Stimulated activated naive CD8-positive, alpha-beta T cell treated with anti-CD3 and anti-CD28 coated beads, Interleukin-15, amount 100 ng/mL, for 72 hours (primary cell): ENCODE measurements at places on chromosomes 6 and 20.

GRCh38 chr6:62283796-62284411 is 2.1 kb downstream of the KHDRBS2 start:
- no peak for DNase-seq

- no peak for DNase-seq
Measured at GRCh38 chr6:86722131-86722530, 215.2 kb upstream of the HTR1E start.

GRCh38 chr6:63353286-63353630 is 33.5 kb upstream of the LGSN start:
- DNase-seq: no peak

DNA sequence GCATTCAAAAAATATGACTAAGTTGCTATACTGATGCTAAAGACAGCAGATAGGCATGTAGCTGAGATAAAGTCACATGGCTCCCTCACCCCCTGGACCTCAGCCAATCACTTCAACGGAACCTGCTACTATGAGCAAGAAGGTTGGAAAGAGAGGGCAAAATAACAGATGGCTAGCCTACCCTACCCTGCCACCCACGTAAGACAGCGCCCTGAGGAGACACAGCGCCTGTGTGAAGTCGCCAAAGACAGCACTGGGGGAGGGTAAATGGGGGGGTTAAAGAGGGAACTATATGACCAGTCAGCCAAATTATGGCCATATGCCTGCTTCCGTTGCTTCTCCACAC is 163.2 kb downstream of the RALGAPA2 start:
- no peak for DNase-seq

GRCh38 chr6:87832025-87832825 is 130.2 kb upstream of the AKIRIN2 start:
- peak; percentile 4 for DNase-seq

DNA sequence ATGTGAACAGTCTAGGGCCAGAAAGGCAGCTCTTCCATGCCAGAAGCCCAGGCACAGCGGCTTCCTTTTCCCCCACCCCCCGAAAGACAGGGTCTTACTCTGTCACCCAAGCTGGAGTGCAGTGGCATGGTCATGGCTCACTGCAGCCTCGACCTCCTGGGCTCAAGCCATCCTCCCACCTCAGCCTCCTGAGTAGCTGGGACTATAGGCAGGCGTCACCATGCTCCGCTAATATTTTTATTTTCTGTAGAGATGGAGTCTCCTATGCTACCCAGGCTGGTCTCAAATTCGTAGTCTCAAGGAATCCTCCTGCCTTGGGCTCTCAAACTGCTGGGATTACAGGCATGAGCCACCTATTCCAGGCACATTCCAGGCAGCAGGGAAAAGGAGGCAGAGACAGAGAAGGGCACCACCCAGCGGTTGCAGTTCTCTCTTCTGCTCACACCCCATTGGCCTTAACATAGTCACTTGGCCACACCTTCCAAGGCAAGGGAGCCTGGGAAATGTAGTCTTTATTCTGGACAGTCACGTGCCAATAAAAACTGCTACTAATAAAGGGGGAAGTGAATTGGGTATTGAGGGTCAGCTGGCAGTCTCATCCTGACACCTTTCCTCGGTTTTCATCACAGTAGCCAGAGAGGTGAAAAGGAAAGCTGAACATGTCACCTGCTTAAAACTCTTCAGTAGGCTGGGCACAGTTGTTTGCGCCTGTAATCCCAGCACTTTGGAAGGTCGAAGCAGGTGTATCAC is 205.9 kb downstream of the ZMYND8 start:
- no peak for DNase-seq

DNA sequence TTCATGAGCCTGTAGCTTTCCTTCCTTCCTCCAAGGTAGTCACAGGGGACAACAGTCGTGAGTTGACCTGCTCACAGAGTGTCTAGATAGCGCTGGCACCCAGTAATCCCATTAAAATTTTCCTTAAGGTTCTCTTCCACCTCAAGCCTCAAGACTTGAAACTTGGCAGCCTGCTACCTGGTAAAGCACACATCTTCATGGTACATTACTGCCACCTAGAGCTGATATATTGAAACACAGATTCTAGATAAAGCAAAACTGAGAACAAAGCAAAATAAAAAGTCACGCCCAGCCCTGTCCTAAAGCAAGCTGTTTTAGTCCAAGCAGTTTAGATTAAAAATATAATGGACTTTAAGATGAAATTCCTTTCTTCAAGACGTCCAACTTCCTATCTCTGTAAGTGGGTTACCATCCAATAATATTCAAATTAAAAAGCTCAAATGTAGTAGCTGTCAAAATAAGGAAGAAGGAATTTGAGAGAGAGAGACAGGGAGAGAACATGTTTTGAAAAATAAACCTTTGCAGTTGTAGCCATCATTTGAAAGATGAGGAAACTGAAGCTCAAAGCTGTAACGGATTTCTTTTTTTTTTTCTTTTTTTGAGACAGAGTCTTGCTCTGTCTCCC is 50.7 kb upstream of the CD83 start:
- no peak for DNase-seq

DNA sequence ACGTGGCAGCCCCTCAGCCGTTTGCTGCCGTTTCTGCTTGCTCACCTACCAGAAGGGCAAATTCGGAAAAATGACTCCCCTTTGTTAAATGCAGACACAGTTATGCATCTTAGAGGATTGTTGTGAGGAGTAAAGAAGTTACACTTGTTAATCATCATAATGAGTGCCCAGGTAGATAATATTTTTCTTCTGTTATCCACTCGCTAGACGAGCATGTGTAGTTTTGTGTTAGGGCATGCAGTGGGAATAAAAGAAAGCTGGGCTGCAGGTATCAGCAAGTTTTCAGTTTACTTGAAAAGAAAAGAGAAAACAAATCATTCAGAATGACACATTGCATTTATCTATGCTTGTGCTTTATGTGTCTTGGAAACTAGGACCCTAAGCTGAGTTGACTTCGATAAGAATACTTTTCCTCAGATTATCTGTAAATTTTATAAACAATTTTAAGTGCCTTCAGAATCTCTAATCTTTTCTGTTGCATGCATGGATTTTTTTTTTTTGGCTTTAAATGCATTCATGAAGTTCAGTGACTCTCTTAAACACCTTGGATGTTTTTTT is 365.3 kb downstream of the QKI start:
- DNase-seq: no peak

GRCh38 chr6:42556462-42556861 is 7.4 kb upstream of the UBR2 start:
- no peak for DNase-seq

- DNase-seq: no peak
Measured at GRCh38 chr6:101588343-101588742, 194.8 kb downstream of the GRIK2 start.

GRCh38 chr6:139923964-139924475 is 549.6 kb upstream of the CITED2 start:
- DNase-seq: no peak

DNA sequence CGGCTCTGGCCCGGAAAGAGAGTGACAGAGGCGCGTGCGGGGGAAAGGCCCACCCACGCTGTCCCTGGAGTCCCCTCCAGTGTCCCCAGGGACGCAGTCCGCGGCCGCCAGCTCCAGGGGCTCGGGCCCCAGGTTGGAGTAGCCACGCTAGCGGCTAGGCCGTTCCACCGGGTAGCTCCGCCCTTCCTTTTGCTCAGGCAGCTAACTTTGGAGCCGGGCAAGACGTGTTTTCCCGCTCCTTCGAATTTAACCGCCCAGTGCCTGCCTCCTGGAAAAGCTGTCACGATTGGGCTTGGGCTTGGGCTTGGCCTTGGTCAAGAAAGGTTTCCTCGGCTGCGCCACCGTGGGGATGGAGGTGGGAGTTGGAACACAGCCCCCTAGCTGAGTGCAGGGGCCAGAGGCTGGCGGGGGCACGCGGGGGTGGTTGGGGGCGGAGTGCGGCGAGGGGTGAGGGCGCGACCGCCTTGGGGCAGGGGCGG is 4.7 kb downstream of the LINC00237 start:
- DNase-seq: peak; percentile 36

GRCh38 chr20:43446361-43446879 is 11.3 kb upstream of the SRSF6 start:
- DNase-seq: no peak

GRCh38 chr20:42589976-42590639 is 599.6 kb downstream of the PTPRT start:
- no peak for DNase-seq

DNA sequence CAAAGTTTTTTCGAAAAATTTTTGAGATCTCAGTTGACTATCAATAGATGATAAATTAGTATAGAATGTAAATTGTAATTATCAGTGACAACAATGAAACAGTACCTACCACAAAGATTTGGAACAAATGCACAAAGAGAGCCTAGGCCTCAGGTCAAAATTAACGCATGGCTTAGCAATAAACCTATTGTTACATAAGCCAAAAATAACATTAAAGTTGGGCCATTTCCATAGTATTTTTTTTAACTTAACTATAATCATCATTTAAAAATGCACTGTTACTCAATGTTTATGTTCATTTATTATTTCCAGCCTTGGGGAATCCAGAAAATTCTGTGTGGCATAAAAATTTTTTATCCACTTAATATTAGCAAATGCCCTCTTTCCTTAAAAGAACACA is 117.0 kb downstream of the EPB41L2 start:
- DNase-seq: no peak

- DNase-seq: no peak
Measured at GRCh38 chr20:58969439-58969838, 11.6 kb upstream of the NELFCD start.

GRCh38 chr6:47066418-47066817 is 24.3 kb upstream of the ADGRF1 start:
- no peak for DNase-seq

DNA sequence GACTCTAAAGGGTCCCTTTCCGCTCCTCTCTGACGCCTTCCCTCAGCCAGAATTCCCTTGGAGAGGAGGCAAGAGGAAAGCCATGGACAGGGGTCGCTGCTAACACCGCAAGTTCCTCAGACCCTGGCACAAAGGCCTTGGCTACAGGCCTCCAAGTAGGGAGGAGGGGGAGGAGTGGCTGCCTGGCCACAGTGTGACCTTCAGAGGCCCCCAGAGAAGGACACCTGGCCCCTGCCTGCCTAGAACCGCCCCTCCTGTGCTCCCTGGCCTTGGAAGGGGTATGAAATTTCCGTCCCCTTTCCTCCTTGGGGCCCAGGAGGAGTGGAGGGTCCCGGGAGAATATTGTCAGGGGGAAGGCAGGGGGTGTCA is 2.7 kb downstream of the VEGFA start:
- peak; percentile 33 for DNase-seq

DNA sequence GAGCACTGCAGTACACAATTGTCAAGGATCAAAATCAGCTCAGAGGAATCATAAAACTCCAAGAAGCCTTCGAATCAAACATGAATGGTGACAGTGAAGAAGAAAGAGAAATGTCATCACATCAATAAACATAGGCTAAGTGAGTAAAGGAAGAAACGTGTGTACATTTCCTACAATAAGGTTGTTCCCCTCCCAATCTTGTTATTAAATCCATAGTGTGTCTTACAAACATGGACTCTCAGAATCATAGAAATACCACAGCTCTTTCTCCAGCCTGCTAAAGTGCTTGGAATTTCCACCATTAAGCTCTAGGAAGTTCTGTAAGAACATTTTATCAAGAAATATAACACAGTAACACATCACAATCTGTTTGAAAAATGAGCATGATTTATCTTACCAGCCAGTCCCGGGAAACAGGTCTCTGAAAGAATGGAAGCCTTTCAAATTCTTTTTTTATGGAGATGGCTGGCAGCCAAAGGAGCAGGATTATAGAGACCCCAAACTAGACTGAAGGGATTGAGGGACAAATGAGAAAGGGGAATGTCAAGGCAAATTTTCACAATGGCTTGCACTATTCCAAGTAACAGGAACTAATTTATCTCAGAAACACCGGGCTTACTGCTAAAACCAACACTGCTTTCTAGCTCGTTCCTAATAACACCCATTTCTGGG is 4.5 kb upstream of the TNFAIP3 start:
- DNase-seq: no peak

- no peak for DNase-seq
Measured at GRCh38 chr6:126204126-126204525, 135.8 kb upstream of the CENPW start.

DNA sequence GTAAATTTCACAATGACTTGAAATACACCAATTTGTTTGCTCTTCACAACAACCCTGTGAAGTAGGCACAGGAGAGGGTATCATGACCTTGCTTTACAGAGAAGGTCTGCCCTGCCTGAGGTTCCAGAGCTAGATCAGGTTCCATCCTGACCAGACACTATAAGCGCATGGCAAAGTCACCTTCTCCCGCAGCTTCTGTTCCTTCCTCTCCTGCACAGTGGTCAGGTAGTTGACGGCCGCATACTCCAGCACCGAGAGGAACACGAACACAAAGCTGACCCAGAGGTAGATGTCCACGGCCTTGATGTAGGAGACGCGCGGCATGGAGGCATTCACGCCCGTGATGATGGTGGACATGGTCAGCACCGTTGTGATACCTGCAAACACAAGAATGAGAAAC is 34.3 kb downstream of the PM20D2 start:
- DNase-seq: no peak

DNA sequence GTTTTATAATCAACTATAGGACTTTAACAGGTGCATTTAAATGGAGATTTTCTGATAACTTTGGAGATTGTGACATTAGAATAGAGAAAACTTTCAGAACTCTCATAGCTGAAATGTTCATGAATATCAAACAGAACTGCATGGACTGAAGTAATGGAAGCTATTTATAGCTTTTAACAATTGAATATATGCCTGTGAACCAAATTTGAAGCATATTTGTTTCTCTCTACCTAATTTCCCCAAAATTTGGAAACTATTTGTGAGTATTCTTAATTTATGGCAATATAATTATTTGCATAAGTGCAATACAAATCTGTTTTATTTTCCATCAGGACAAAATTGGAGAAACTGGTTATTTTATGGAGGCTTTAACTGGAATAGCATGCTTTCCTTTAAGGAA is 96.6 kb downstream of the PLG start:
- DNase-seq: no peak

DNA sequence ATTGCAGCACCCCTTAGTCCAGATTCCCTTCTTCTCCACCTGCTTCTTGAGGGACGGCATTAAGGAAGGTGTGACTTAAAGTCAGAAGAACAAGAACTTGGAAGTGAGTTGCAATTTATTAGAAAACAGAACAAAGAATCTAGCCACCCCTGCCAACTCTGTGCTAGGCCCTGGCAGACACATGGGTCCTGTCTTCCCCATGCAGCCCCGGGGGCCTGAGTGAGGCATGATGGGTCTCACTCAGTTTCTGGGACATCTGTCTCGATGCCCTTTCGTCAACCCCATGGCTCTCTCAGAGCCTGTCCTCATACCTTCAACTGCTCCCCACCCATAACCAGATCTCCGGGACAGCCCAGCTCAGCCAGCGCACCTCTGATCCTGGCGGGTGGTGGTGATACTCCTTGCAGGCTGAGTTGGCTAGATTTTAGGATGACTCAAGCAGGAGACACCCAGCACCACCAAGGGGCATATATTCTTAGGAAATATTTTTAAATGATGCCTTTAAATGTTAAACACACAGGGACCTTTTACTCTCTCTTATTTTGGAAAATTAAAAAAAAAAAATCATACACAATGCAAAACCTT is 143.2 kb upstream of the RNF24 start:
- no peak for DNase-seq

GRCh38 chr6:139062932-139063646 is 34.5 kb downstream of the ABRACL start:
- DNase-seq: no peak
